ENCODE measurements at places on chromosomes 13 and 19.

- peak; percentile 24 for DNase-seq
These were observed 189.0 kb downstream of the LACC1 start for GRCh38 chr13:44068737-44069136.

- no peak for DNase-seq
These were observed 9.7 kb upstream of the LRCH1 start for GRCh38 chr13:46543287-46543686.

- no peak for DNase-seq
These were observed 2.0 kb upstream of the MEGF8 start for GRCh38 chr19:42323473-42323851.

DNA sequence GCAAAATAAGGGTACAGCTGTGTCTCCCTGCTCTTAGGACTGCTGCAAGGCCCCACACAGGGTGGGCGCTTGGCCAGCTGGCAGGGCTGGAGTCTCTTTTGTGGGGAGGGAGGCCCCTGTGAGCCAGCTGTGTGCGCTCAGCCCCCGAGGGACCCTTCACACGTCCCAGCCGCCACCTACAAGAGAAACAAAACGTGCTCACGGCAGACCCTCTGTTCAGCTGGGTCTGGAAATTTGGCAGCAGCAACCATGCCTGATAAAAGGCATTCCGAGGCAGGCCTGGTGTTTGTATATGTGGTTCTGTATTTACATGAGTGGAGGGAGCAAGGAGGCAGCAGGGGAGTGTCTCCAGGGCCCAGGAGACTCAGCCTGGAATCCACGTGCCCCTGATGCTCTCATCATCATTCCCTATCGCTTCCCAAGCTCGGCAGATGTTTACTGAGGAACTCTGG lies 49.7 kb downstream of the CRTC1 start:
- no peak for DNase-seq

DNA sequence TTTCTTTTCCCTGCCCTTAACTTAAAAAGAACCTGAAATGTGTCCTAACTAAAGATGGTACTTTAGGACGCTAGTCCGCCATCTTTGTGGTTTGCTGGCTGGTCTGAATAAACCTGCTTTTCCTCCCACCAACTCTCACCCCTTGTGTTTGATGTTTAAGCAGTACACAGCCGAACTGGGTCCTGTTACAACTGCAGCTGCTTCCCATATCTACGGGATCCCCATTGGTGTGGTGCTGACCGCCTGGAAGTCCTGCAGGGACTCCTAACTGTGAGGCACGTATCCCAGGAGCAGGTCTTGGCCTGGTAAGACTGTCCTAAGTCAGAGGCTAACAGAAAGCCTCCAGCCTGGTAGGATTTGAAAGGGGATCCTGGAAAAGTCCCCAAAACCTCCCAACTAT lies 40.9 kb upstream of the VSTM2B start:
- no peak for DNase-seq

GRCh38 chr13:80740071-80740470 lies 399.1 kb upstream of the SPRY2 start:
- no peak for DNase-seq

DNA sequence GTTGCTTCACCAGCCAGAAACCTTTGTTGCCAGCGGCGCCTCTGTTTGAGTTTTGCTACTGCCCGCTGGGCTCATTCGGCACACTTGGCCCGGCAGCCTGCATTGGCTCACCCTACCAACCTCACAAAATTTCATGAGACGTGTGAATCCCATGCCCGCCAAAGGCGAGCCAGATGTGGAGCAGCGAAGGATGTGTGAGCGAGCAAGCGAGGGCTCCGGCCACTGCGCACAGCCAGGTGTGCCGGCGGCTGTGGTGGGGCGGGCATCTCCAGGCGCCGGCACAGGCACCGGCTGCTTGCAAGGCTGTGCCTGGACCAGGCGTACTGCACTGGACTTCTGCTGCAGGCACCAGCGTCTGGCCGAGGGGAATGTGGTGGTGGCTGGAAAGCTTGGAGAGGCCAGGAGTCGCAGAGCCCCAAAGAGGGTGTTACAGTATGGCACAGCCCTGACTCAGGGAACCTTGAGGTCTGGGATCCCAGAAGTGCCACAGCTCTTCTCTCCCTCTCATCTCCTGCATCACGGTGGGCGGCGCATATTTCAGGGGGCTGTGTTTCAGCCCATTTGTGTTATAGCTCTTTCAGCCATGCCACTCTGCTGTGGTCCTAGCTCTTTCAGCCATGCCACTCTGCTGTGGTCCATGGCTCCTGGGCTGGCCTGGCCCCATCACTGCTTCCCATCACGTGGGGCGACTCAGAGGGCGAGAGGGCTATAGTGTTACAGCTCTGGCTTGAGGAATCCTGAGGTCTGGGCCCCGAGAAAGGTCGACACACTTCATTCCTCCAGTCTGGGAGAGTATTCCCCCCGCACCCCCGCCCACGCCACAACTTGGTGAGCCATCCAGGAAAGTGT lies 592.0 kb upstream of the SLITRK5 start:
- no peak for DNase-seq

GRCh38 chr13:80389073-80390038 lies 48.4 kb upstream of the SPRY2 start:
- DNase-seq, result no peak

DNA sequence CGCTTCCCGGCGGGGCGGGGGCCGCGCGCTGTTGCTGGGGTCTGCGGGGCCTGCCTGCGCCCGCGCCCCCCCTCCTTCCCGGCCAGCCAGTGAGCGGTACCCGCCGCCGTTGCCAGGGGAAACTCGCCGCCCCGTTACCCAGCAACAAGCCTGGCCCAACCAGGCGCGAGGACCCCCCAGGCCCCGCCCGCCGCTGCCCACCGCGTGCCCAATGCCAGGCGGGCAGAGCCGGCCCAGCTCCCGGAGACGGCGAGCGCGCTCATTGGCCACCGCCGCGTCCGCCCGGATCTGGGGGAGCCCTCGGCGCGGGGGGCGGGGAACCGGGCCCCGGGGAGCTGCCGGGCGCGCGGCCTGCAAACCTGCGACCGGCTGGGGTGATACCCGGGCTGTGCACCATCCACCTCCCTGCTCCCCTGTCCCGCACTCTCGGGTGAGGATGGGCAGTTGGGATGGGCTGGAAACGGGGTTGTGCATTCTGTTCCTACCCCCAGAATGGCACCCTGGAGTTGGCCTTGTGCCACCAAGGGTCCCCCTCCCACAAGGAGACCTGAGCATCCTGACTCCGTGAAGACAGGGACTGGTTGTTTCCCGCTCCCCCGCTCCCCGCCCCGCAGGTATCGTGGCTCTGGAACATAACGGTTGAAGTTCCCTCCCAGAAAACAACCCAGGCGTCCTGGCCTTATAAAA lies 8.8 kb upstream of the BBC3 start:
- peak; percentile 18 for DNase-seq

DNA sequence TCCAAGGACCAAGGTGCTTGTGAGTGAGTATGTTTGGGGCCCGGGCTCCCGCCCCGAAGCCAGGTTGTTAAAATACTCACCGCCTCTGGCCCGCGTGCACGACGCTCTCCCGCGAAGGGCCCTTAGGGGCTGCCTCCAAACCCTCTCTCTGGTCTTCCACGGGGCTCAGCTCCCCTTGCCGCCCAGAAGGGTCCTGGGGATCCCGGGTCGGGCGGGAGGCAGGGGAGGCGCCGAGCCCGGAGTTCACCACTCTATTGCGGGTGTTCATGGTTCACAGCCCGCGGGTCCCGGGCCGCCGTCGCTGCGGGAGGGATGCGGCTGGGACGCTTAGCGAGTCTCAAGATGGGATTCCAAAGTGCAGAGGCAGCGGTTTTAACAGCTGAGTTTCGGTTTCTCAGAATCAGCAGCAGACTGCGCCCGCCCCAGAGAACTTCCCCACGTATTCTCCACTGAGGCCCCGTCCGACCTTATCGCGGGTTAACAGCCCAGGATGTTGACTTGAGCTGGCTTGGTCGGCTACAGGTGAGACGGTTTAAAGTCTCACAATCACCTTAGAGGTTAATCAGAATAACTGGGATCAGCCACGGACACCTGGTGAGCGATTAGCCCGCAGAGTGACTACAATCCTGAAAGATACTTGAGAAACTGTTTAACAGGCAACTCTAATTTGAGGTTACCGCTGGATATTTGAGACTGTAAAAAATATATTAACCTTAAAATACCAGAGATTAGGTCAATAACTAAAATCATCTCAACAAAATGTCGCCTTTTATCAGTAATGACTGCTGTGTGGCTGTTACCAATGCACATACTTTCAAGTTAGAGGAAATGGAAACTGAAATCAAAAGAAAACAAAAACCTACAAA lies at the start of gene EPSTI1:
TSS of gene EPSTI1 (minus strand) at position 344 of the 866 bp plus-strand sequence. CDS start at position 268, 76 bp downstream.
- no peak for DNase-seq

- DNase-seq, result no peak
These were observed 193.6 kb downstream of the KCNRG start for GRCh38 chr13:50208826-50209335.

DNA sequence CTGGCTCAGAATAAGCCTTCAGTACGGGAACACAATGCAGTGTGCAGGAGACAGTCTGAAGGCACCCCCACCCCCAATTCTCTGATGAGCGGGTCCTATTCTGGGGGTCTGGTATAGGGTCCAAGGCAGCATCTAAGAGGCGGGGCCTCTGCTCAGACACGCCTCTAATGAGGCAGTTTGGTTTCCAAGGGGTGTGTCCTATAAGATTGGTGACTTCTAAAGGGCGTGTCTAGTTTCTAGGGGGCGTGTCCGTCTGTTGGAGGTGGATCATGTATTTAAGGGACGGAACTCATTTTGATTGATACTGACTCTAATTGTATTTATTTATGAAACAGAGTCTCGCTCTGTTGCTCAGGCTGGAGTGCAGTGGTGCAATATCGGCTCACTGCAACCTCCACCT lies 8.7 kb downstream of the FIZ1 start:
- no peak for DNase-seq

GRCh38 chr13:21330126-21330861 lies 128.8 kb downstream of the ZDHHC20 start:
- DNase-seq, result no peak

GRCh38 chr13:101916775-101917474 lies 464.4 kb downstream of the ITGBL1 start:
- DNase-seq, result no peak

DNA sequence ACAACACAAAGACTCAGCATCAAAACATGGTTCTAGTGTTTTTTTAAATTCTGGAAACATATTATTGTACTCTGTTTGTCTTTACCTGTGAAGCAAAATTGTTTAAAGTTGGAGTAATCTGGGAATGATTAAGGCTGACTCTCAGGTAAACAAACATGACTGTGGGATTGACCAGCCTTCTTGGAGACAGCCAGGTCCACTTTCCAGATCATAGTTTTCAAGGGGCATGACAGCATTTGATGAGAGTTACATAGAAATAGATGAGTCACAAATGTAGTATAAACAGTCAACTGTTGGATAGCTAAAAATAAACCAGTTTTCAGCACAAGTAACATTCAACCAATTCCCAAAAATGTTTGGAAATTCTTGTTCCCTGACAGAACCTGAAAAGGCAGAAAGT lies 1680.9 kb downstream of the OLFM4 start:
- DNase-seq, result no peak

DNA sequence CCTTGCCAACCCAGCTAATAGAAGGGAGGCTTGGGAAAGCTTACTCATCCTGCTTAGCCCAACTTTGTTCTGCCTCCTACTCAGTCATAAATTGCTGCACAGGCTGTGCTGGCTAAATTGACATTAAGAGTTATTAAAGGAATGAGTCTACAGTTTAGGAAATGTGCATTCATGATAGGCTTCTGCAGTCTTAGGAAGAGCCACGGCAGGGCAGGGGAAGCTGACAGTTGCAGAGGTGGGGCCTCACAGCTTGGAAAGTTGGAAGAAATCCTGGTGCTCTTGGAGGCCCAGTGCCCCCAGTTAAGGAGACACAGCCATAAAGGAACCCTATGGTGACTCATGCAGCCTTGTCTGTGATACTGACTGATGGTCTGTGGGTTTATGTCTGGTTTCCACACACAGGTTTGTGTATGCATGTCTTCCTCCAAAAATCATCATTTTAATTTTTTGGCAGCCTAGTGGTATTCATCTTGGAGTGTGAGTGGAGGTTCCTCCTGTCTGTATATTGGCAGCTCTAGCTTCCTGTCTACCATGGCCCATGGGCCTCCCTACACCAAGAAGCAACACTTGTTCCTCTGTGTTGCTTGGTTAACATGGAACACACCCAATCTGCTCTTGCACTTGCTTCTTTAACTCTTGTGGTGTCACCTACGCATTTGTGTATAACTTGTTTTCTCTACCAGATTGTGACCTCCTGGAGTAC lies 135.0 kb upstream of the KL start:
- no peak for DNase-seq

- DNase-seq, result no peak
These were observed 10.6 kb upstream of the HIPK4 start for GRCh38 chr19:40400559-40400958.

- no peak for DNase-seq
These were observed 1.6 kb upstream of the C19orf38 start for GRCh38 chr19:10846500-10847202.

All from NCI-H510A treated with DMSO at 0.1 percent for 48 hours (cell line).